Stimulated activated CD4-positive, alpha-beta T cell treated with anti-CD3 and anti-CD28 coated beads, Interleukin-12 subunit alpha, Interleukin-12 subunit beta, amount 100 ng/mL, for 4 hours (primary cell): ENCODE measurements at places on chromosomes 2 and 18.

GRCh38 chr2:227888289-227888688 is 16.9 kb downstream of the DAW1 start:
- no peak for DNase-seq

- no peak for DNase-seq
These were observed 146.9 kb downstream of the CERS6 start for GRCh38 chr2:168602846-168603401.

GRCh38 chr2:163698857-163699256 is 37.0 kb downstream of the FIGN start:
- no peak for DNase-seq

GRCh38 chr2:26607698-26608097 is 33.5 kb downstream of the CIB4 start:
- DNase-seq = no peak
